ENCODE measurements at places on chromosomes 12 and 14.

GRCh38 chr12:3647504-3647903 is 105.4 kb downstream of the CRACR2A start:
- DNase-seq, result no peak

DNA sequence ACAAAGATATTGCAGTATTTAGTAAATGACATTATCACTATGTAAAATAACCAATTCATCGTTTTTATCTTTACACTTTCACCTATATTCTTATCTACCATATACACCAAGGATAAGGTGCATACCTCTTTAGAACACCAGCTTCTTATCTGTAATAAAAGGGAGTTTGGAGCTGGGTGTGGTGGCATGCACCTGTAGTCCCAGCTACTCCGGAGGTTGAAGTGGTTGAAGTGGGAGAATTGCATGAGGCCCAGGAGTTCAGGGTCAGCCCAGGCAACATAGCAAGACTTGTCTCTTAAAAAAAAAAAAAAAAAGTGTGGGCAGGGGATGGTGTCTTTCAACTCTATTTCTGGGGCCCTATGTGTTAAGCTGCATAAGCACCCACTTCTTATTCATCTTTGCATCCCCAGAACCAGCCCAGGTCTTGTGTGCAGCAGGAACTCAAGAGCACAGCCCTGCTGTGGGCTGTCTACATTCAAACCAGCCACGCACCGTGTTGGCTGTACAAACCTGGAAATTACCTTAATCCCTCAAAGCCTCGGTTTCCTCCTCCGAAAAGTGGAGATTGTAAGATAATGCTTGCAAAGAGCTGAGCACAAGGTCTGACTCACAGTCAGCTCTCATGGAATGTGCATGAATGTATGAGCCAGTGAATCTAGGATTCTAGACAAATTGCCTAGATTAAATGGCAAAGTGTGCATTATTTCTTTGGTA is 256.6 kb upstream of the FOXN3 start:
- DNase-seq, result no peak

- DNase-seq, result no peak
These were observed 2.8 kb upstream of the TMEM52B start for GRCh38 chr12:10175846-10176636.

DNA sequence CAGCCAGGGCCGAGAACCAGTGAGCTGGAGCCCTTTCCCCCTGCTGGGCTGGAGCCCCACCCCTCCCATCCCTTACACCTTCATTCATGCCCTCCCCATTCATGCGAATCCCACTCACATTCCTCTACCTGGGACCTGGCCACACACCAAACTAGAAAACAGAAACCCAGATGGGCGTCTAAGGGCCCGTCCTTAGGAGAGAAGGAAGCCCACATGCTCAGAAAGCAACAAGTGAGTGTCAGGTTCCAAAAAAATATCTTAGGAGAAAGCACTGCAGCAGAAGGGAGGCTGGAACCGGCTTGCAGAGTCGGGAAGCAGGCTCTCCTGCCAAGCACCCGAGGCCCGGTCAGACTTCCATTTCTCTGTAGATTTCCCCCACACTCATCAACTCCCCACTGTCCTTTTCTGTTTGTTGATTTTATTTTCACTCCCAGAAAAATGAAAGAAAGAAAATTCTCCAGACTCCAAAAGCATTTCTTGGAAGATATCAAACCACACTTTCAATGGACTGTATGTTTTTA is 13.6 kb downstream of the BCL11B start:
- DNase-seq, result no peak

DNA sequence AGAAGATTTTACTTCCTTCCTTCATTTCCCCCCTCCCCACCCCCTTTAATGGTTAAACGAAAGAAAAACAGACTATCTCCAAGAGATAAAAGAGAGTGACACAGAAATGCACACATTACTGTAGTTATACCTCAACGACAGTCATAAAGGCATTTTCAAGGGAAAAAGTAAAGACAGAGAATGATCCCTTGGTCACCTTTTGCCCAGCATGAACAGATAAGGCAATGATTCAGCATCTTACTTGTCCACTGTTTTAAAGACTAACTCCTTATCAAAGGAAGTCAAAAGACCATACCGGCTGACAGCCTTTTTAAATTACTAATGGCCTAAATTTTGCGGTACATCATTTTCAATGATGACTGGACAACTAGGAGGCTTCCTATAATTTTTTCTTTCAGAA is 326.6 kb downstream of the PAWR start:
- no peak for DNase-seq

DNA sequence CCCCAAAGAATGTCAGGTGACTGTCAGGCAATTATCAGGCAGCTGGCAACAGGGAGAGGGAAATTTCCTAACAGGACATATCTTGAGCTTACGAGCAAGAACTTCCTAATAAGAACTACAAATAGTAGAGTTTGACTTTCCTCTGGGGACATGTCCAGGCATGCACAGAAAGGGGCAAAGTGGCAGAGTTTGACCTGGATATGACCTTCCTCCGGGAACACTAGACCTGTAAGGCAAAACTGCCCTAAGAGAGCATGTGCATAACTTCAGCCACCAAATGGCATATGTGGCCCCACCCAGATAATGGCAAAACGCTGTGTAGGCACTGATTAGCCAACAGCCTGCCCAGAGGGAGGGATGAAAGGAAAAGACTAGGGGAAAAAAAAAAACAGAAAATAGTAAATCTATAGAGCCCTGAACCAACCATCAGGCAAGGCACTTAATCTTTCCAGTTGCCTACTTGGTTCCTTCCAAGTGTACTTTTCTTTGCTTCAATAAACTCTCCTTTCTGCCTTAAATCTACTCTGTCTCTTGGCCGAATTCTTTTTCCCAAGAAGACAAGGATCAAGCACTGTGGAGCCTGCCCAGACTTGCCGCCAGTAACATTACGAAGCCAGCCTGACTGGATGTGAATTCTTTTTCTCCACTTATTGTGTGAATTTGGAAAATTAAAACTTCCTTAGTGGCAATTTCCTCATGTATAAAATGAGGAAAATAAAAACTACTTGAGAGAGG is 164.1 kb downstream of the SPTSSA start:
- DNase-seq, result no peak

DNA sequence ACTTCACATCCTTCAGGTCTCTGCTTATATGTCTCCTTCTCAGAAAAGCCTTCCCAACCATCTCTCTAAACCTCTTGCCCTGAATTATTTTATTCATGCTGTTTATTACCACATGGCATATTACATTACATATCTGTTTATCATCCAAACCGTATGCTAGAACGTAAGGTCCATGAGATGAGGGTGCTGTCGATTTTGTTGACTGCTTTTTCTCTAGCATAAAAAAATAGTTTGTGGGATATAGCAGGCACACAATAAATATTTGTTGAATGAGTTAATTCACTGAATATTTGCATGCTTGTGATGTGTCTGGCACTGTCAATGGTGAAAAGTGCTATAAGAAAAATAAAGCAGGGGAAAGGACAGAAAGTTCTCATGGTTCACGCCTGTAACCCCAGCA is 22.9 kb downstream of the SAMD4A start:
- no peak for DNase-seq

- no peak for DNase-seq
These were observed 5.0 kb upstream of the POP5 start for GRCh38 chr12:120586206-120586605.

GRCh38 chr14:58731465-58732293 is 93.9 kb downstream of the DACT1 start:
- DNase-seq, result no peak

GRCh38 chr12:38905480-38906351 is at the start of gene CPNE8:
Gene CPNE8, minus strand, starts transcription at chr12:38905591. Its CDS starts 57 bp downstream, at chr12:38905534.
- no peak for DNase-seq

DNA sequence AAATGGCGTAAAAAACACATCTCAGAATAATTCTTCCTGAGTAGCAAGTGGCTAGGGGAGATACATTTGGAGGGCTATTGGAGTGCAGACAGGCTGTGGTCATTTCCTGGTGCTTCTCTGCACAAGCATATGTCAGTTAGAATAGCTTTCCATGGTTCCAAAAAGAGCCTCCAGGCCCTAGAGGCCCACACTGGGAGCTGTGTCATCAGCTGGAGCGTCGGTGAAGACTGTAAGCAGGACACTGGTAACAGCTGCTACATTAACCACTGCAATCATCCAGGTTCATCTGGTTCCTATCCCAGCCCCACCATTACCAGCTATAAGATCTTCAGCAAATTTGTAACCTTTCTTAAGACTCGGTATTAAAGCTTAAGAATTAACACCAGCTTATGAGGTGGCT is 31.7 kb upstream of the APPL2 start:
- DNase-seq, result no peak

DNA sequence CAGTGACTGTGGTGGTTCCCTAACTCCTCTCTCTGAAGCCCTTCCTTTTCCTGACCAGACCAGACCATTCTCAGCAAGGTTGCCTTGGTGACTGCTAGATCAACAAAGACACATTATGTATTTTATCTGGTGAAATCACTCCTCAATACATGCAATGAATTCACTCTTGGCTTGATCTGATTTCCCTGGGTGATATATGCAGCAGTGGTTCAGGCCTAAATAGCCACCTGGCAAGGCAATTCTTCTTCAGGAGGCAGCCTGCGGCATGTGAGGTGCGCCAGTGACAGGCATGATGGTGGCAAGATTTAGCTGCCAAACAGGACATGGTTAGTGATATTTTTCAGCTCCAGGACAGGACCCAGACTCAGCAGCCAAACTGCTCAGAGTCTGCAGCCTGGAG is 350.3 kb upstream of the CCDC196 start:
- no peak for DNase-seq

DNA sequence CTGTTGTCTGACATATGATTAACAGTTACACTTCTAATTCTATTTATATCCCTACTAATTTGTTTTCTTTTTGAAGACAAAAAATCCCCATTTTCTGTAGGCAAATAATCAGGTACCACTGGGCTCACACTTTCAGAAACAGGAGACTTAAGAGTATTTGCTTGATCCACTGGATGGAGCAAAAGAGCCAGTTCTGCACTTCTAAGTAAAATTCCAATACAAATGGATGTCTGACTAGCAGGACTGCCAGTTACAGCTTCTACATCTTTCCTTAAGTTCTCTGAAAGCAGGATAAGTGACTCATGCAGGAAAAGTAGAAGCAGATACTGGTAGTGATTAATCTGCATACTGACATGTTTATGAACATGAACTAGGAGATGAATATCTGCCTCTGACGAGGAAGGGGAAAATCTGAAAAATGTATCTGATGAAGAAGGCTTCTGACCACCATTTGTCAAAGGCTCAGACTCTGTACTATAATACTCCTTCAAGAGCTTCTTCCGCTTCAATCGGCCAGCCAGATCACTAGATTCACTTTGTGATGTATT is 73.8 kb upstream of the ANKS1B start:
- DNase-seq, result no peak

Data from stimulated activated CD8-positive, alpha-beta memory T cell treated with anti-CD3 and anti-CD28 coated beads, Interleukin-4, amount 100 ng/mL, for 4 hours (primary cell).